Activated CD4-positive, alpha-beta memory T cell treated with anti-CD3 and anti-CD28 coated beads, Interleukin-2, amount 10 ng/mL, durations not matched to agents 7 days and 5 days (primary cell): ENCODE measurements at places on chromosomes 11 and 22. TPM values are rescaled to one million over a fixed set of nuclear protein-coding genes. Genes with fewer than 3 reads are reported as not detected.

GP1BB gene
- total RNA-seq = not detected

LRRC4C gene
- not detected for total RNA-seq

APLNR gene
- not detected for total RNA-seq

DNAL4 gene
- total RNA-seq = 8.4 TPM

MMP13 gene
- not detected for total RNA-seq

DNA sequence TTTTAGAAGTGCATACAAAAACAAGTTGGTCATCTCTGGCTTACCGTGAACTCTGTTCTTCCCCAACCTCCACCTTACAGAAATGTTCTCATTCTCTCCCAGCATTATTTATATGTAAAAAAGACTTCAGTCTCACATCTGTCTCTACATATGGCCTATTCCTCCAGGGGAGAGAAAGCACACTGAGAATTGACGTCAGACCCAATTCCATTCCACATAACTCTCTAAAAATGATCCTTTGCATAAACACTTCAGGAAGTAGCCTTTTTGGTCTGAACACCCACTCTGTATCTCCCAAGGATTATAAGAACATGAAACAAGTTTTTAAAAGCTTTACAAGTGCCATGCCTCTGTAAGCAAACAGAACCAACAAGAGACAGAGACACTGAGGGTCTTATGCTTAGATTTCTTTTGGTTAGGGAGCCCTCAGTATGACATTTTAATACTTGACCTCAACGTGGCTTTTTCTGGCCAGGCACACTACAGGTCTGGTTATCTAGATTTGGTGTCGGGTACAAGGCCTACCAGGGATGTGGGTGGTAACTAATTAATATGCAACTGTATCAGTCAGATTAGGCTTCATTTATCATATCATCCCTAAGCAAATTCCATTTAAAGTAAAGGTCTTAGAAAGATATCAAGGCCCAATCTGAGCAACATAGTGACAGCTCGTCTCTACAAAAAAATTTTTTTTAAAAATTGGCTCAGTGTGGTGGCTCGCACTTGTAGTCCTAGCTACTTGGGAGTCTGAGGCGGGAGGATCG is 48.5 kb upstream of the PPP2R1B start:
- peaks cover 5% of the 10 kb centered on the region for H3K36me3 ChIP-seq
- no peaks in the 10 kb centered on the region for H3K27me3 ChIP-seq
- H3K27ac ChIP-seq = no peak overlapping the region
- H3K4me3 ChIP-seq = no peak overlapping the region
- no peaks in the 10 kb centered on the region for H3K4me1 ChIP-seq
- no peak for DNase-seq

DNA sequence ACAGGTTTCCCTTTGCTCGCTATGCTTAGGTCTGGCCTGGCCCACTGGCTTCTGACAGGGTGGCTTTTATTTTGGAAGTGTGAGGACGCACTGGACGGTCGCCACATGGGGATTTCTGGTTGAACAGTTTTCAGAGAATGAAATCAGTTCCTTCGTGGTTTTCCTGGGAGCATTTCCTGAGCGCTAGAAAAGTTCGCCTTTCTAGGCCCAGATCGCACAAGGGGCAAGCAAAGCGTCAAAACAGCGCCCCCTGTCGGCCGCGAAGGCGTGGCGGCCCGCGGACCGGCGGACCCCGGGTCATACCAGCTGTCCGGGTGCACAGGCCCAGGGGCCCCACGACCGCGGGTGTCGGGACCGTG is 12.7 kb upstream of the CYP2R1 start:
- peaks cover 4% of the 10 kb centered on the region for H3K36me3 ChIP-seq
- H3K27ac ChIP-seq = peak overlapping the region; percentile 88
- H3K4me1 ChIP-seq = peaks cover 49% of the 10 kb centered on the region
- no peaks in the 10 kb centered on the region for H3K27me3 ChIP-seq
- peak overlapping the region; percentile 86 for H3K4me3 ChIP-seq
- DNase-seq = peak; percentile 85

GRCh38 chr22:28142361-28142961 is 223.4 kb upstream of the PITPNB start:
- H3K4me1 ChIP-seq = no peaks in the 10 kb centered on the region
- no peaks in the 10 kb centered on the region for H3K36me3 ChIP-seq
- no peak overlapping the region for H3K27ac ChIP-seq
- no peak overlapping the region for H3K4me3 ChIP-seq
- peaks cover 19% of the 10 kb centered on the region for H3K27me3 ChIP-seq

GRCh38 chr22:22554587-22555284 is 4.3 kb downstream of the PRAME start:
- peaks cover 4% of the 10 kb centered on the region for H3K4me1 ChIP-seq
- DNase-seq = no peak
- H3K4me3 ChIP-seq = no peak overlapping the region
- H3K27me3 ChIP-seq = peaks cover 2% of the 10 kb centered on the region

- H3K4me3 ChIP-seq = no peak overlapping the region
- H3K4me1 ChIP-seq = no peaks in the 10 kb centered on the region
- no peaks in the 10 kb centered on the region for H3K27me3 ChIP-seq
- no peak overlapping the region for H3K27ac ChIP-seq
- DNase-seq = no peak
Measured at GRCh38 chr11:91066456-91067047, 843.7 kb upstream of the CHORDC1 start.

GRCh38 chr11:93942176-93942575 is 79.0 kb upstream of the HEPHL1 start:
- H3K27me3 ChIP-seq = no peaks in the 10 kb centered on the region
- DNase-seq = no peak
- no peak overlapping the region for H3K27ac ChIP-seq
- H3K4me1 ChIP-seq = no peaks in the 10 kb centered on the region
- no peak overlapping the region for H3K4me3 ChIP-seq
- no peaks in the 10 kb centered on the region for H3K36me3 ChIP-seq
